Stimulated activated CD4-positive, alpha-beta T cell treated with anti-CD3 and anti-CD28 coated beads, TNF-alpha, amount 100 ng/mL, for 1 hour (primary cell): ENCODE measurements at places on chromosomes 16 and 17.

DNA sequence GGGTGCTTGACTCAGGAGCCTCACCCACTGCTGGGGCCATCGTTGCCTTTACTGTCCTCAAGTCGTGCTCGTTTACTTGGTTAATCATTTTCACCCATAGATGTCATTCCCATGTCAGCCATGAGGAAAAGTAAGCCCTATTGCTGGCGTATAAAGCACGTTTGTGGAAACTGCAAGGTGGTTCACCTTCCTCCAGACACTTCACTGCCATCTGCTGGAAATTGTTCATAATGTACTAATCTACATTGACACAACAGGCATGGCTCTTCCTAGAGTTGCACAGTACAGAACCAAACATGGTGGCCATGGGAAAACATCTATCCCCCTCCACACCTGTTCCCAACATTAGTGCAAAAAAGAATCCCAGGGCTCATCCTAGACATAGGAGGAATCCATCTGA is 116.6 kb downstream of the ZNF18 start:
- no peak for DNase-seq

DNA sequence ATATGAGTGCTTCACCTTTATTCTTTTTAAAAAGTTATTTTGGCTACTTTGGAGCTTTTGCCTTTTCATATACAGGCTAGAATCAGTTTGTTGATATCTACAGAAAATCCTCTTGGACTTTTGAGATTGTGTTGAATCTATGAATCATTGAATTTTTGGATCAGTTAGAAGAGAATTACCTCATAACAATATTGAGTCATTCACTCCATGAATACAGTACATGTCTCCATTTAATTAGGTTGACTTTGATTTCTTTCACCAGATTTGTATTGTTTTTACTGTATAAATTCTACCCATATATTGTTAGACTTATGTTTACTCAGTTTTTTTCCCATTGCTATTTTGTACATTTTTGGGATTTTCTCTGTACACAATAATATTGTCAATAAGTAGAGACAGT is 54.4 kb downstream of the TAOK1 start:
- DNase-seq: no peak

GRCh38 chr16:88192601-88193000 is 190.2 kb upstream of the ZNF469 start:
- no peak for DNase-seq

GRCh38 chr16:1708083-1708767 is 2.2 kb downstream of the MAPK8IP3 start:
- no peak for DNase-seq

DNA sequence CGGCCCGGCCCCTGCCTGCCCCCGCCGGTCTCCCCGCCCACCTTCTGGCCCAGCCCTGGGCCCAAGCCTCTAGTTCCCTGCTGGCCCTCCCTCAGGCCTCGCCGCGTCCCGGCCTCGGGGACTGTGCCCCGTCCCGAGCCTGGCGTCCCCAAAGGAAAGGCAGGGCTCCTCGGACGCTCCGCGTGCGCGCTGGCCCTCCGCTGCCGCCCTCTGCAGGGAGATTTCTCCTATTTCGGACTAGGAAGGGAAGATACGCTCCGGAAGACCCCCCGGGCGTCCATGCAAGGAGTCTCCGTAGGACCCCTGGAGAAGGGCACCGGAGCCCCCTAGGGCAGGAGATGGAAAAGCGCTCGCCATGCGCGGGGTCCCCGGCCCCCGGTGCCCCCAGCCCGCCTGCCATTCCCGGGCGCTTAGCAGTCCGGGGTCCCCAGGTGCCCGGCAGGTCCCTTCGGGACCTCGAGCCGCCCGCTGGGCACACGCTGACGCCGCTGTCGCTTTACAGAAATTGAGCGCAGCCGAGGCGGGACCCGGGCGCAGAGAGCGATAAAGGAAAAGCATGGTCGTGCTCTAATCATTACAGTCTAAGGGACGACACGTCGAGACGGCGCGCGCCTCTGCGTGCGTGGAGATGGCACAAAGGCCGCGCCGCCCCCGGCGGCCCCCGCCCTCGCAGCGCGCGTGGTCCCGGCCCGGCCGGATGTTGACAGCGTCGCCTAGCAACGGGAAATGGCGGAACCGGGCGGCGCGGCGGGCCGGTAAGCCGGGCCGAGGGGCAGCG is at the start of gene CCDC40:
TSS of gene CCDC40 (plus strand) at position 706 of the 778 bp plus-strand sequence. CDS start at position 727, 21 bp downstream.
- DNase-seq: peak; percentile 47

DNA sequence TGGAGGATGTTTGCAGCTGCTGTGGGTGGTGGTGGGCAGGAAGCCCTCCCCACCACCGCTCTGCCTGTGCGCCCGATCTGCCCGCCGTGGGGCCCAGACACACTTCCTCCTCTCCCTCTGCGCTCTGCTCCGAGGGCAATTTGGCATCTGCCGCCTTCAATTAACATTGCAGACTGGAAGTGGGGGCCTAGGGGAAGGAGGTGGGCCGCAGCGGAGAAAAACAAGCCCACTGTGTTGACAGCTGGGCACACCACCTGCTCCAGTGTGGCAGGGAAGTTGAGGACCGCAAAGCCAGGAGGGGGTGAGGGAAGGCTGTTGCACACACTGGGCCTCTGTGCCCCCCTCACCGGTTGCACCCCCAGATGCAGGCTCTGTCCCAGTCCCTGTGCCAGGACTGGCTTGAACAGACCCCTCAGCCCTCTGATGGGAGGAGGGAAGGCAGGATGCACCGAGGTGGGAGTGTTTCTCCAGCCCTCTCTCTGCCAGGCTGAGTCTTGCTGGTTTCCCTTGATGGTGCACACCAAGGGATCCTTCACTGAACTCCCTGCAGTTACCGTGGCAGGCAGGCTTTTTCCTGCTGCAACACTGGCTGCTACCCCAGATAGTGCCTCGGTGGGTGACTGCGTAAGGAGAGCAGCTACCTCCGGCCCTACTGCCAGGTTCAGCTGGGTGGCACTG is 72.8 kb upstream of the MED9 start:
- DNase-seq: no peak

DNA sequence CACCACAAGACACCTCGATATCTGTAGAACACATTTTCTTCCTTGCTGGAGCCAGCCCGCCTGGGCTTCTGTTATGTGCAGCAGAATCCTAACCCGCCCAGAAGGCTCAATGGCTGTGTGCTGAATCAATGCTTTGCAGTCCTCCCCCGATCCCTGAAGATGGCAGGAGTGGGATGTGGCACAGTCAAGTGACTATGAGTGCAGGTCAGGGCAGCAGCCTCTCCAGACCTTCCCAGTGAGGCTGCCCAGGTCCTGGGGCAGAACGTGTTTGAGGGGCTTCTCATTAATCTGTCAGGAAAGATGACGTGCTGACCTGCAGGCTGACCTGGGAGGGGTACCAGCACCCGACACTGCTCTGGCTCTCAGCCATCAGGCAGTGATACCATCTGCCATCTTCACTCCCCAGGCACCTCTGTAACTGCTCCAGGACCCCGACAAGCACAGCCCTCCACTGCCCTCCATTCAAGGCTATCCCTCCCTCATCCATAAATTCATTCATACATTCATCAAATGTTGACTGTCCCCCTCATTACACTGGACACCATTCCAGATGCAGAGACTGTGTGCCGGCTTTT is 35.2 kb downstream of the LRRC75A start:
- no peak for DNase-seq

GRCh38 chr16:77785373-77785764 is 3.0 kb upstream of the VAT1L start:
- no peak for DNase-seq

GRCh38 chr17:9175700-9176467 is 154.6 kb downstream of the NTN1 start:
- no peak for DNase-seq

DNA sequence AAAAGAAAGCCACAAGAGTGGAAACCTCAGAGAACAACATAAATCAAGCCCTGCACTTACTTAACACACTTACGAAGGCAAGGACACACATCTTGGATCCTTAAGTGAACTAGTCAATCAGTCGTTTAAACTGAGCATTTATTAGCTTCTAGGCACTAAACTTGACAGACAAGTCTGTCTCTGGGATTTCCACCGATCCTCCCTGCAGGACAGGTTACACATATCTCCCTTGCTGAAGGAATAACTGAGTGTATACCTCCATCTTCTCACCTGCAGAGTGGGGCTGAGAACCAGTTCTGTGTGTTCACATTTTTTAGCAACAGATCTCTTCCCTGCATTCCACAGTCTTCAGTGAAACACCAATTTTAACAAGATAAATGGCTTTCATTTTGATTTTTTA is 8.9 kb downstream of the GP2 start:
- no peak for DNase-seq

GRCh38 chr16:81466356-81466980 is 21.9 kb downstream of the CMIP start:
- DNase-seq: no peak

DNA sequence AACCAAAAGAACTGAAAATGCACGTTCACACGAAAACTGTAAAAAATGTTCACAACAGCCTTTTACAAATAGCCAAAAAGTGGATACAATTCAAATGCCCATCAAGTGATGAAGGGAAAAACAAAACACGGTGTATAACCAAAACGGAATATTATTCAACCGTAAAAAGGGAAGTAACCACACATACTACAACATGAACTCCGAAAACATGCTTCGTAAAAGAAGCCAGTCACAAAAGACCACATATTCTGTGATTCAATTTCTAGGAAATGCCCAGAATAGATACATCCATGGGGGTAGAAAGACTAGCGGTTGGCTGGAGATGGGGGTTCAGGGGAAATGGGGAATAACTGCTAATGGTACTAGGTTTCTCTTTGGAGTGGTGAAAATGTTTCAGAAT is 81.5 kb upstream of the TRAP1 start:
- DNase-seq: no peak

- no peak for DNase-seq
Observed at GRCh38 chr17:67137860-67138259, 93.5 kb downstream of the CACNG1 start.

DNA sequence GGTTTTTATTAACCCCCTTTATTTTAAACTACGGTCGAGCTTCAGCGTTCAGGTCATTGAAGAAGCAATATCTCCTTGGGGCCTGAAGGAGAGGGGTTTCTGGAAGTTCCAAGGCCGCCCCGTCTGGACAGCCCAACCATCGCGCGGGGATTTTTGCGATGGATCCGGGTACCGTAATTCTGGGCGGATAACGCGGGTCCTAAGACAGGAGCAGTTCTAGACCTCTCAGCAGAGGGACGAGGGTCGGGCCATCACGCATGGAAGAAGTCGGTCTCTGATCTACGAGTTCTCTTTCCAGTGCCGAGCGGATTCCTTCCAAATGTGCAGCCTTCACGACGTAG is 3.6 kb downstream of the BORCS6 start:
- no peak for DNase-seq

- no peak for DNase-seq
Observed at GRCh38 chr17:27294689-27295630, 1.0 kb downstream of the WSB1 start.

GRCh38 chr17:40664582-40665333 is at the start of gene KRT222:
TSS of gene KRT222 (minus strand) at chr17:40665177. CDS start at chr17:40665099, 78 bp downstream.
- no peak for DNase-seq

GRCh38 chr16:990516-991291 is 9.1 kb downstream of the SOX8 start:
- no peak for DNase-seq

DNA sequence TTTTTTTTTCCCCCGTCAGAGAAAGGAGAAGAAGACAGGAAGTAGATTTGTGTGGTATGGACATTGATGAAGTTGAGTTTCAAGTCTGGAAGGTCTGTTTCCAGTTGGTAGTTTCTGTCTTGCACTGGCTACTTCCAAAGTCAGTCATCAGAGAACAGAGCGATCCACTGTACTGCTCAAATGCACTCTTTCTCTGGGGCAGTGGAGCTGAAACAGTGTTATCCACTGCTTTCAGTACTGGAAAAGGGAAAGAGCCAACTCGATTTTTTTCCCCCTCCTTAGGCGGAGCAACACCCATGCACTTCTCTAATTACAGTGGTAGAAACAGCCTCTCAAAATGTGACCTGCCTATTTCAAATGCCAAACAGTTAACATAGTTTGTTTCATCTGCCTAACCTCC is 7.4 kb downstream of the PRKCA start:
- DNase-seq: no peak

GRCh38 chr17:41396996-41397660 is at the start of gene KRT31:
TSS of gene KRT31 (minus strand) at chr17:41397608. CDS start at chr17:41397539, 69 bp downstream.
- DNase-seq: no peak

DNA sequence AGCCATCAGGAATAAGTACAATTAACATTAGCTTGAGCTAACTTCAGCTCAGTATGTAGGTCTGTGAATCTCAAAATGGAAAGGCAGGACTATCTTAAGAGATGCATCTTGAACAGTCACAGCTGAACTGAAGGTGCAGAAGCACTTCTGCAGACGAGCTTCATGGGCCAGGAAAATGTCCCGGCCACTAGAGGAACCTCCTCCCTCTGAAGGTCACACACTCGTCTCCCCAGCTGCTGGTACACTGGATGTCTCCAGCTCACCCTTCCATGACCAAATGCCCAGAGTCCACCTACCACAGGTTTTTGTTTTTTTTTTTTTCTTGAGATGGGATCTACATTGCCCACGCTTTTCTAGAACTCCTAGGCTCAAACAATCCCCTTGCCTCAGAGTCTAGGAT is 33.2 kb downstream of the WDR59 start:
- no peak for DNase-seq

DNA sequence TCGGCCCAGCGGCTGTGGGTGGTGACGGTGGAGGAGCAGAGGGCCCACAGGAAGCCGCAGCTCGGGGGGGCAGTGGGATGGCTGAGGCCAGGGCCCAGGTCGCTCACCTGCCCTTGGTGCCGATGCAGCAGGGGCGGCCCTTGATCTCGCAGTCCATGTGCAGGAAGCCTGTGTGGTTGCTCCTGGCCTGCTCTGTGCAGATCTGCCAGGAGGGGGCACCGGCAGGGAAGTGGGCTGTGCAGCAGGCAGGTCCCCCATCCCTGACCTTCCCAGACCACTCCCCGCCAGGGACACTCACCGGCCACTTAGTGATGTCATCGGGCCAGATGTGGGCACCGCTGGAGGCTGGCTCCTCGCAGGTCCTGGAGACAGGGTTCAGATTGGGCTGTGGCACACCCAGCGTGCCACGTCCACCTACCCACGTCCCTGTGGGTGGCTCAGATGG is 6.2 kb downstream of the AANAT start:
- DNase-seq: no peak

DNA sequence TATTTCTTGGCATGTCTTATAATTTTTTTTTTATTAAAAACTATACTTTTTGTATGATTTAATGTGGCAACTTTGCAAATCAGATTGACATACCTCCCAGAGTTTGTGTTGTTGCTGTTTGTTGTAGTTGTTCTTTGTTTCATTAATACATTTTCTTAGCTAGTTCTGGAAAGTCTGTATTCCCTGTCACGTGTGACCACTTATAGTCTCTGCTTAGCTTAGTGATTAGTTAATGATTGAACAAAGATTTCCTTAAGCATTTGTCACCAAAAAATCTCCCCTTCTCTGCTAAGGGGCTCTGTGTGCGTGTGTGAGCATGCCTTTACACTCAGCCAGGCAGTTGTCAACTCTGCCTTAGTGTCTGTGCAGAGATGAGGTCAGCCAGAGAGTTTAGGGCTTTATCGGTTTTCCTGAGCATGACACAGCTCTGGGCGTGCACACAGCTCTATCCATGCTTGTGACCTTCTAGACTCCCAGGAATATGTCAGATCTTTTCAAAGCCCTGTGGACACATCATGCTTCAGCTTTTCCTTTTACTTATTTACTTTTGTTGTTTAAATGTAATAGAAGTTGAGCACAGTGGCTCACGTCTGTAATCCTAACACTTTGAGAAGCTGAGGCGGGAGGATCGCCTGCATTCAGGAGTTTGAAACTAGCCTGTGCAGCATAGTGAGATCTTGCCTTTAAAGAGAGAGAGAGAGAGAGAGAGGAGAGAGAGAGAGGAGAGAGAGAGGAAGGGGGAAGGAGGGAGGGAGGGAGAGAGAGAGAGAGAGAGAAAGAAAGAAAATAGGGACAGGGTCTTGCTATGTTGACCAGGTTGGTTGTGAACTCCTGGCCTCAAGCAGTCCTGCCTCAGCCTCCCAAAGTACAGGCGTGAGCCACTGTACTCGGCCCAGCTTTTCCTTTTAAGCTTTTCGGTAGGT is 21.9 kb downstream of the DNAI2 start:
- DNase-seq: no peak
